ENCODE measurements at places on chromosomes 2 and 18. TPM values are rescaled to one million over a fixed set of nuclear protein-coding genes. Genes with fewer than 3 reads are reported as not detected.

DNA sequence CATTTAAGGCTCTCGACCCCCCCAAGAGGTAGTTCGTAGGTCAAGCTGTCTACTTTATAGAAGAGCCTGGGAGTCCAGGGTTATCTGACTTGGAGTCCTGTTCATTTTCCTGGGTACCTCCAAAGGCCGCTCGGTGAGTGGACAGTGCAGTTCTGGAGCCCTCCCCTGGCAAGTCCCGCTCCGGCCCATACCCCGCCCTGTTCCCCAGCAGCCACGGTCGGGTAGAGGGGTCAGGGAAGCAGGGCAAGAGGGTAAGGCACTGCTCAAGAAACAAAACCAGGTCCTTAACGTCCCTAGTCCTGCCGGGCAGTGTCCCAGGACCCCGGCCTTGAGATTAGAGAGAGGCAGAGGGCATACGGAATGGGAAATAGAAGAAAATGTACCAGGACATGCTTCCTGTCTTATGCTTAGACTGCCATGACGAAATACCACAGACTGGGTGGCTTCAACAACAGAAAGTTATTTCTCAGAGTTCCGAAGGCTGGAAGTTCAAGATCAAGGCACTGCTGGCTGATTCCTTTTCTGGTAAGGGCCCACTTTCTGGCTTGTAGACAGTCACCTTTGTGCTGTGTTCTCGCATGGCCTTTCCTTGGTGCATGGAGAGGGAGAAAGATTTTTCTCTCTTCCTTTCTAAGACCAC lies 5.4 kb upstream of the HPCAL1 start:
- DNase-seq, result no peak

The SCN3A gene
- total RNA-seq, result 2.8 TPM

DNA sequence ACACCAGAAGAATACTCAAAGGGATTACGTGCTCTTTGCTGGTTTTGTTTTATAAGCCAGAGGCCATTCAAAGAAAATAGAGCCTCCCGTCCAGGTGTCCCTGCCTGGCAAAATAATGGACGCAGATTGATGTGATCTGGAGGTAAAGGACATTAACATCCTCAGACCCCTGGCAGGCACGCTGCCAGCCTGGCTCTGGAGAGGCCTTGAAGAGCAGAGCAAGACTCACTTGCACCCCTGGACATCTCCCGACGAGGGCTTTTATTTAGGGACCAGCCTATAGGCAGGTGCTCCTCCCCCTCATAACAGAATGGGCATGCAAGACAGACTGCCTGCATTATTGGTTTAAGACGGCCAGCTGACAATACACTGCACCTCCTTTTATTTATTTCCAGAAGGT lies 291.3 kb downstream of the BCL11A start:
- DNase-seq, result no peak

DNA sequence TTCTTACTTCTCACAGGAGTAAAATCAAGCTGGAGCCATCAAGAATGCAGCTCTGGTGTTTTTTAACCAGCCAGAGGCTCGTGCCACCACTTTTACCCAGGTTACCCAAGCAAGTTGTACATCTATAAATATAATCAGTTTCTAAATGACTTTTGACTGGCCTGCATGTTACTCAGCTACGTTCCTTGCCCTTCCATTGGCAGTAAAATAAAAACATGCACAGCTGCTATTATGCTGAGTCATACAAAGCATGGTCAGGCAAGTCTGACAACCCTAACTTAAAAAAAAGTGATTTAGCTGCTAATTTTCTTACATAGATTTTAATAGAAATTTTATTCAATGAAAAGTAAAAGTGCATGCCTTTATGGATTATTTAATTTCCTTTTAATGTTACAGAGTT lies 111.7 kb upstream of the CSRNP3 start:
- DNase-seq, result peak; percentile 9

DNA sequence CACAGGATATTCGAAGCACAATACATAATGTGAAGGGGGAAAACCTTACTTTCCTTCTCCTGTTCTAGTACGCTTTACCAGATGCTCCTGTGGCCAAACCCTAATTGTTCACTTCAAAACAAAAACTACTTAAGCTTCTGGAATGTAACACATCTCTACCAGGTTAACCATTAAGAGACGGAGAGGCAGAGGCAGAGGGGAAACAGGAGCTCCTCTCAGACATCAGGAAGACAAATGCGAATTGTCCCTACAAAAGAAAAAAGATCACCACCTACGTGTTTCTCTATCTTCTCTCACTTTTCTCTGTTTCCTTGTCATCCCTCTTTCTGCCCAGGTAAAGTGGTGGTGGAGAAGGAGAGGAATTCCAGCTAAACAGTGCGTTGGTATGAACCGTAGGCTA lies 266.8 kb downstream of the NRXN1 start:
- DNase-seq, result no peak

DNA sequence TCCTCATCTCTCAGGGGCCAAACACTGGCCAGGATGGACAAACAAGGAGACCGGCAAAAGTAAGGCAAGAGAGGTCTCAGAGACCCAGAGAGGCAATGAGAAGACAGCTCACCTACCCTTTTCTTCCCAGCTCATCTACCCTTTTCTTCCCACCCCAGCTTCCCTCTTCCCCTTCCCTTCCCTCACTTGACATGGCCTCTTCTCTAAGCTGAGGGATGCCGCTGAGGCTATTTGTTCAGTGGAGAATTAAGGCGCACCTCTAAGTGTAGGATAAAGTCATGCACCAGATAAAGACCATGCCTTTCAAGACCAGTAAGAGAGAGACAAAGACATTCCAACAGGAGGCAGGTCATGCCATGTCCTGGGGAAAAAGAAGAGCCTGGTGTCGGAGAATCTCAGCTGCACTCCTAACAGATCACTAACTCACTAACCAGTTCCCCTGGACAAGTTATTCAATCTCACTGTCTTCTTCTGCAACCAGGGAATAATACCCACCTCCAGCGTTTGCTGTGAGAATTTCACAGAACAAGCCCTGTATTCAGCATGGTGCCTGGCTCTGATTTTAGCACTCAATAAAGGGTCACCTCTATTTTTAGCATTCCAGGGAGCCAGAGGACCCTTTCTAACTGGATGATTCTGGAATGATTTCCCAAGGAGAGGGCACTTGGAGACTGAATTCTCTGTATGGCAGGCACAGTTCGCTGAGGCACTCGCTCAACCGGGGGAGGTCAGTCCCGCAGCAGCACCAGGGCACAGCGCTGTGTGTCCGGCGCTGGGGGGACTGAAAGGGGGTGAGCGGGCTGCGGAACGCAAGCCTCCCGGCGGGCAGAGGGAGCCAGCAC lies 3.0 kb upstream of the FOSL2 start:
- DNase-seq, result no peak

GRCh38 chr2:47876912-47877311 lies 29.4 kb downstream of the FBXO11 start:
- DNase-seq, result no peak

DNA sequence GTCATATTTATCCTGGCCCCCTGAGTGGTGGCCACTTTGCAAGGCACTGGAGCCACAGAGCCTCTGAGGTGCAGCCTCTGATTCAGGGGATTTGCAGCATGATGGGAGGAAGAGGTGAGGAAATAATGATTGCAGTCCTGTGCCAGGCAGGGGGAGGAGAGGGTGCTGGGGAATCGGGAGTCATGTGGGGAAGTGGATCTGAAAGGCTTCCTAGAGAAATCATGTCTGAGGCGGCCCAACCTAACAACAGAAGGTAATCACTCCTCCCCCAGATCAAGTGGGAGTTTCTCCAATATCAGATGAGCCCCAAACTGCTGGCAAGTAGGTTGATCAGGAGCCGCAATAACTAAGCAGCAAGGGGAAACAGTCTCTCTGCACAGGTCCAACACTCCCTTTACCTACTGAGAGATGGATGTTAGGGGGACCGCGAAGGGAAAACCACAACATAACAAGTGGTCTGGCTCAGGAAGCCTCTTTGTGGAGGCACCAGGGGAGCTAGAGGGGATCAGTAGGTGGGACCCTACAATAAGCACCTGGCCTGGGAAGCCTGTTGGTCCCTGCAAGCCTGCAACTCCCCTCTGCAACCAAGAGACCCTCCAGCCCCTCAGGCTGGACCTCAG lies 71.8 kb upstream of the NPAS2 start:
- DNase-seq, result no peak

DNA sequence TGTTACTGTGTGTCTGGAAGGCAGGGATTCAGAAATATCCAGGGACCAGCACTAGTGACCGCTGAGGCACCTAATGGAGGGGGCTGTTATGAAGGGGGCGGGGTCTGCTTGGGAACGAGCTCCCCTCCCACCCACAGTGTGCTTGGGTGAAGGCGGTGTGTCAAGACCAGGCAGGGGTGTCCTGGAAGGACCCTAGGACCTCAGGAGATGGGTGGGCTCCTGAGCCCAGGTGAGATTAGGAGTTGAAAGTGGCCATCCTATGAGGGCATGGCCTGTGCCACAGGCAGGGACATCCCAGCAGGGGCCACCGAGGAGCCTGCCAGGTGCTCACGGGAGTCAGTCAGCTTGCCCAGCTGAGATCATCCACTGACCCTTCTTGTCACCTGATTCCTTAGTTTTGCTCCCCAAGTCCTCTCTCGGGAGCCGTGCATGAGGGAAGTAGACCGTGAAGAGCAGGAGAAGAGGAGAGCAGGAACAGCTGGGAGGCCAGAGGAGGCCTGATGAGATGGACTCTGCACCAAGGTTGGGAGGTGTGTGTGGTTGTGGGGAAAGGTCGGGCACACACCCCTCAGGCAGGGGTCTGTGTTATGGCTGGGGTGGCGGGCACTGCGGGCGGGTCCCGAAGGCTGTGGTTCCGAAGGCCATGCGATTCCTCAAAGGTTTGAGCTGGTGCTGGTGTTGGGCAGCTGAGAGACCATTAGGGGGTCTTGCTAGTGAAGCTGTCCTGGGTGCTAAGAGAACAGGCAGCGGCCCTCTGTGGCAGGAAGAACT lies 180.9 kb upstream of the HS6ST1 start:
- DNase-seq, result no peak

DNA sequence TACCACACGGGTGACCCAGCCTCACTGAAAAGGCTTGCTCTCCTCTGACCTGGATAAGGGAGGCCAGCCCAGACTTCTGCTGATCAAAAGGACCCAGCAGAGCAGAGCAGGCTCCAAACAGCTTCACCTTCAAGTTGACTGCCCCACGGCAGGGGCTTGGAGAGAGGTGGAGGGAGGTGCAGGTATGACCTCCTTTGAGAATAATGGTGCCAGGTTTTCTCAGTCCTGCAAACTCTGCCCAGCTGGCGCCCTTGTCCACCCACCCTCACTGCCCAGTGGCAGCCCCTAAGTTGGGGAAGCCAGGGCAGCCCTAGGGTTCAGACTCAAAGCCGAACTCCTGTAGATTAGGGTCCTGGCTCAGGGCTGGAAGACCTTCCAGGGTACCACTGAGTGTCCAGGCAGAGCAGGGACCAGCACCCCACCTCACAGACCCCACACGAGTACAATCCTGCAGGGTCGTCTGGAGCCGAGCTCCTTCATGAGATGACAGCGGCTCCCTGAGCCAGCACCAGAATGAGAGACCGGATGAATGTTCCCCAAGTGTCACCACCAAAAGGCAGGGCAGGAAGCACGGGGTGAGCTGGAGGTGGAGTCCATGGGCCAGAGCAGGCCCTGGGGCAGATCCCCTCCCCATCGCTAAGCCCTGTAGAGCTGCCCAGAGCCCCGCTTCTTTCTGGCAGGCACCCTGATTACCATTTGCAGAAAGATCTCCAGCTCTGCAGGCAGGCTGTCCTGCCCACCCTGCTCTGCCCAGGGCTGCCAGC lies 3.6 kb upstream of the GPC1 start:
- no peak for DNase-seq
